ENCODE measurements at places on chromosomes 4 and X.

- no peak for DNase-seq
Observed at GRCh38 chr4:6847178-6847577, 62.4 kb upstream of the TBC1D14 start.

- DNase-seq = no peak
Observed at GRCh38 chrX:87616371-87616770, 98.8 kb downstream of the KLHL4 start.

GRCh38 chrX:45196701-45197100 lies 4.0 kb downstream of the DIPK2B start:
- DNase-seq = no peak

GRCh38 chr4:24885342-24885741 lies 27.5 kb downstream of the CCDC149 start:
- no peak for DNase-seq

GRCh38 chr4:40292313-40292759 lies 42.8 kb upstream of the CHRNA9 start:
- DNase-seq = no peak

DNA sequence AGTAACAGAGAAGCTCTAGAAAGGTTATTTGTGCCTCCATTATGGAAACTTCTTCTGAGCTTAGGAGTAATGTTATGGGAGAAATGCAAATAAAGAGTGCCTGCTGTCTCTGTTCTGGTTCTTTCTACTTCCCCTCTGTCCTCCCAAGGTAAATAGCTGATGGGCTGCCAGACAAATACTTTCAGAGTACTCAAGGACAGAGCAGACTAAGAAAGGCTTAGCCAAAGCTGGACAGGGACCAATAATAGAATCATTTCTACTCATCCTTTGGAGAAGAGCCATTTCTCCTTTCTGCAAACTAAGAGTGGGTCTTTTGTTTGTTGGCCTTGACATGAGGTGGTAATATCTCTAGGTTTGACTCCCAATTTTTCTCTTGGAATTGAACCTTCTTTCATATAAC lies 136.1 kb downstream of the MID1IP1 start:
- no peak for DNase-seq

GRCh38 chrX:386768-387575 lies at the start of gene PPP2R3B:
TSS of gene PPP2R3B (minus strand) at chrX:386907. CDS start at chrX:386691, 216 bp downstream.
- DNase-seq = peak; percentile 99

Measured in RWPE1 (cell line).